ENCODE measurements at places on chromosomes 11 and 22.

DNA sequence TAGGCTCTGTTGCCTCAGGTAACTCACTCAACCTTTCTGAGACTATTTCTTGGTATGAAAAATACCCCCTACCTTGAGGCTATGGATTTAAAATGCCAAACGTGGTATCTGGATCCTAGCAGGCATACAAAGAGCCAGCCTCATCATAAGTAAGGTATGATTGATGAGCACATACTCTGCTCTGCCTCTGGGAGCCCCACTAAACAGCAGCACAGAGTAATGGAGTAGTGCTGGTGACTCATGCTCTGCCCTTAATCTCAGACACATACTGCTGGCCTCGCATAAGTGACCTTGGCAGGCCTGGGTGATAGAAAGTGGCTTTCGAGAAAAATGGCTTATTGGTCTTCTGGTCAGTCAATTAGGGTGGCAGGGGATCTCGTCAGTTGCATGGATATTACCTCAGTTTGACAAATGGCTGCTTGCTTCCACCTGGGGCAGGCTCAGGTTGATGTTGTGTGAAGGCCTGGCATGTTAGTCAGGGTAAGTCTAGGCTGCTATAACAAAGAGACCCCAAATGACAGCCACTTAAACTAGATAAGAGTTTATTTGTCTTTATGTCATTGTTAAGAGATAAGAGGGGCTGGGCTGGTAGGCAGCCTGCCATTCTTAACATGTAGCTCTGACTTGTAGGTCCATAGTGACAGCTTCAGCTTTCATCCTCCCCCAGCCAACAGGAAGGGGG lies 15.2 kb upstream of the SLC6A5 start:
- no peak for DNase-seq

DNA sequence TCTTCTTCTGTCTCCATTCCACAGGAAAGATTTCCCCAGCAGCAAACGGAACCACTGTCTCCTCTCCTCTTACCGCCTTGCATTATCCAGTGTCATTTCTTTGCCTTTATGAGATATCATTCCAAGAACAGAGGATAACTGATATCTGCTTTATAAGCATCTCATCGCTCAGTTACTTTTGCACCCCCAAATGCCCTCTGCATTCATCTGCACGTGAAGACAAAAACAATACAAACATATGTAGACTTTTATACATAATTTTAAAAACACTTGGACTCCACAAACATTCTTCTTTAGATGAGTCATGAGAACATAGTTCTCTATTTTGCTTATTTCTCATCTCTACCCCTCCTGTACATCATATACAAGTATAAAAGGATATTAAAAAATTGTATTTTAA lies 512 bp upstream of the OR51T1 start:
- DNase-seq, result no peak

DNA sequence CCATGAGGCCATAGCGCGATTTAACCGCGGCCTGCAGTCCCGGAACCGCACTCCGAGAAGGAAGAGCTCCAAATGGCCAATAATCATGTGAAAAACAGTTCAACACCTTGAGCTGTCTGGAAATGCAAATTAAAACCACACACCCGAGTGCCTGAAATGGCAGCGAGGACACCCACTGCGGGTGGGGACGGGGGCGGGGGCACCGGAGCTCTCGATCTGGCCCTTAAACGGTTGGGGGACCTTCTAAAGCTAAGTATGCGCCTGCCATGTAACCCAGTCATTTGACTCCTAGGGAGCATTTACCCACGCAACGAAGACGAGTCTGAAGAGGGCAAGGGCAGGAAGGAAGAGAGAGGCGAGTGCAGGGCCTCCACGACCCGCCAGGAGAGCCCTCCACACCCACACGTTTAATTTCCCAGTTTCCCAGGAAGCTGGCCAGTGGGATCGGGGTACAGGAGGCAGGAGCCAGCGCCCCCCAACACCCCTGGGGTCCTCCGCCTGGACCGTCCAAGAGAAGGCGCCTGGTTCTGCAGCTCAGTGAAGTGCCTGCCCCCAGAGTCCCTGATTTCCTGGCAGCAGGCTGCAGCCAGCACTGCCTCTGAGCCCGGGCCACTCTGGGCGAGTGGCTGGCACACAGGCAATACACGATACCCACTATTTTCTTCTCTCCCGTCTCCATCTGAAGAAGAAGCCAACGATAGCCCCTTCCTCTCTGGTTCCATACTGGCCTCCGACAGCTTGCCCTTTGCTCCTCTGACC lies 1.7 kb downstream of the TTLL8 start:
- DNase-seq, result no peak

GRCh38 chr11:132848336-132848735 lies 684.0 kb downstream of the OPCML start:
- no peak for DNase-seq

GRCh38 chr22:49010070-49010863 lies 817.4 kb downstream of the BRD1 start:
- DNase-seq, result no peak

DNA sequence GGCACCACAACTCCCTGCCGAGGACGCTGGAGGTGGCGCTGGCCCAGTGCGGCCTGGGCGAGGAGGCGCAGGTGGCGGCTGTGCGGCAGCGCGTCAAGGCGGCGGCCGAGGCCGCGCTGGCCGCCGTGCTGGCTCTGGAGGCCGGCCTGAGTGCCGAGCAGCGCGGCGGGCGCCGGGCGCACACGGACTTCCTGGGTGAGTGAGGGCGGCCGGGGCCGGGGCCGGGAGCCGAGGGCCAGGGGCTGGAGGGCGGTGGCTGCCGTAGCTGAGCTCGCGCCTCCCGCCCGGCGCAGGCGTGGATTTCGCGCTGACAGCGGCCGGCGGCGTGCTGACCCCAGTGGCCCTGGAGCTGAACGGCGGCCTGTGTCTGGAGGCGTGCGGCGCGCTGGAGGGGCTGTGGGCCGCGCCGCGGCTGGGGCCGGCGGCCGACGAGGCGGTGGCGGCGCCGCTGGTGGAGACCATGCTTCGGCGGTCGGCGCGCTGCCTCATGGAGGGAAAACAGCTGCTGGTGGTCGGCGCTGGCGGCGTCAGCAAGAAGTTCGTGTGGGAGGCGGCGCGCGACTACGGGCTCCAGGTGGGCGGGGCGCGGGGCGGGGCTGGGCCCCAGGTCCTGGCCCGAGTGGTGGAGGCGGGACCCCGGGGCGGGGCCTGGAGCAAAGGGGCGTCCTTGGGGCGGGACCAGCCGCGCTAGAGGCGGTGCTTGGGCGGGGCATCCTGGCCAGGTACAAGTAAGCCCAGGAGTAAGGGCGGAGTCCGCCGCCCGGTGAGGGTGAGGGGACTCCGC lies 5.4 kb downstream of the CARNS1 start:
- no peak for DNase-seq

- no peak for DNase-seq
Observed at GRCh38 chr11:76574406-76574805, 96.1 kb downstream of the LRRC32 start.

GRCh38 chr11:44192462-44193100 lies 97.1 kb downstream of the EXT2 start:
- DNase-seq, result no peak

DNA sequence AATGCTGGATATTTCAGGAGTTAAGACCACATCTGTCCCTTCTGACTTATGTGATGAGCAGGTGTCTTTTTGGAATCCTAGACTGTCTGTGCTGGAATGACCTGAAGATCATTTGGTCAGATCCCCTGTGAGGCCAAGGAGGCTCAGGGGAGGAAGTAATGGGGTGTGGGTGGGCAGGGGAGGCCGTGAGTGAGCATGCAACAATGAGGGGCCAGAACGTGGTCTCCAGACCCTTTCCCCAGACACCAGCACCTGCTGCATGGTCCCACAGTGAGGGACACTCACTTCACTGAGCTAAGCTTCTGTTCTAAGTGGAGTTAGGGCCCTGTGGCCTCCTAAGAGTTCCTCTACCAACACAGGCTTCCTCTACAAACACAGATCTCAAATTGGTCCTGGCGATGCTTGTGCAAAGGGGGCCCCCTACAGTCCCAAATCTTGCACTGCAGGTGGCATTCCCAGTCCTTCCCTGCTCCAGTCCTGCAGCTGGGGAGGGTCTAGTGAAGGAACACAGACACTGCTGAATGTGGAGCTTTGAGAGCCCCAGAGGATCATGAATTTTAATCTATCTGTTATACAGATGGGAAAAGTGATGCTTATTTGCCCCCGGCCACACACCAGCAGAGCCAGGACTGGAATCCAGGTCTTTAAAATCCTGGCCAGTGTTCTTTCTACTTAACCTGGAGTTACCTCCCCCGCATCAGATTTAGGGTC lies 7.4 kb downstream of the USP2 start:
- DNase-seq, result no peak

DNA sequence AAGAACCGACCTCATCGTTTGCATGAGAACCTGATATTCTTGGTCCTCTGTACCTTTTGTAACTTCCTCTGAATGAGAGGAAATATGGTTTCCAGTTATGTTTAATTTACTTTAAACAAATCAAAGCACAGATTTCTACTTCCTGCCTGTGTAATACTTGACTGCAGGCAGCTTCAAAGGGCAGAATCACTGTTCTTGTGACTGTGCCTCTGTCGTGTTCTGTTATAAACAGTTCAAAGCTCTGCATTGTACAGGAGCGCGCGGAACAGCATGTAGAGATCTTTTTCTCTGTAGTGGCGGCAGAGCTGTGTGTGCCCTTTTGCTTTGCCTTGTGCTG lies 73.2 kb upstream of the CLDN5 start:
- no peak for DNase-seq

DNA sequence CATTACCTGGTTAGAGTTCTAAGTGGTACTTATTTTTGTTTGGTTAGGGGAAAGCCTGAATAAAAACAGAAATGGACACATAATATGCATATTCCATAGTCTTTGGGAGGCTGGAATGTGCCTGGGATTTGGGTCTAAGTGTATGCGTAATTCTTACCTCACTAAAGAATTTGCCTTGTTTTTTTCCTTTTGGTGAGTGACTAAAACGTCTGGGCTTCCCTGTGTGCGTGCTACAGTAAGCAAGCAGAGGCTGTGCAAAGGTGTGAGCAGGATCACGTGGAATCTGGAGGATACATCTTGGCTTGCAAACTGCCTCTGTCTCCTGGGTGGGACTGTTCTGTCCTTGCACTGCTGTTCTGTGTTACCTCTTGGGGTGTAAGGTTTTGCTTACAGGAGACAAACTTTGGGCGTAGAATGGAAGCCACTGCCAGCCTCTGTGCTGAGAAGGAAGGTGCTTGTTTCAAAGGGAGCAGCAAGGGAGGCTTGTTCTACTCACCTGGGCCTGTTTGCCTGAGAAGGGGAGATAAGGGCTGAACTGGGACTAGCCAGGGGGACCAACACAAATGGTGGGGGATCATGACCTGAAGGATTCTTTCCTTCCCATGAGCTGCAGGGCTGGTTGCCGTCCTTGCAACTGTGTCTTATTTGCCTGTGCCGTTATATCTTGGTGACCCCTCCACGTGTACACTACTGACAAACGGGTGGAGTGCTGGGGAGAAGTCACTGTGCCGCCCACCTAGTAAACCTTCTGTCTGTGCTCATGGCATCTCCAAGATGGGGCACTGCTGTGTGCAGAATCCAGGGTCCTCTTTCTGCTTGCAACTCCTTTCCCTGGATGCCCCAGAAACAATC lies 4.5 kb downstream of the NEAT1 start:
- DNase-seq, result no peak

- no peak for DNase-seq
Observed at GRCh38 chr11:11213117-11213516, 139.9 kb downstream of the CSNK2A3 start.

- no peak for DNase-seq
Observed at GRCh38 chr11:100791860-100792259, 104.8 kb downstream of the ARHGAP42 start.

DNA sequence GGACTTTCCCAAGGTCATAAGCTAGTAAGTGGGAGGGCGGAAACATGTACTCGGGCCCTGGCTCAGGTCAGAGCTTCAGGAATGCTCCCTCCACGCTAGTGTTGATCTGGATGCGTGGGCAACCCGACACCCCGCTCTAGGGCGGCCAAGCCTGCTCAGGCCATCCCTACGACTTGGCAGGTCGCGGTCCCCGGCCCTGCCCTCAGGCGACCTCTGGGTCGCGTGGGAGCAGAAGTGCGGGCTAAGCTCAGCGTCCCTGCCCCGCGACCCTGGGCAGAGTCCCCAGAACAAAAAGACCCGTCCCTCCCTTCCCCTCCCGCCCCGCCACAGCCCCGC lies 781 bp upstream of the TEF start:
- DNase-seq, result no peak

DNA sequence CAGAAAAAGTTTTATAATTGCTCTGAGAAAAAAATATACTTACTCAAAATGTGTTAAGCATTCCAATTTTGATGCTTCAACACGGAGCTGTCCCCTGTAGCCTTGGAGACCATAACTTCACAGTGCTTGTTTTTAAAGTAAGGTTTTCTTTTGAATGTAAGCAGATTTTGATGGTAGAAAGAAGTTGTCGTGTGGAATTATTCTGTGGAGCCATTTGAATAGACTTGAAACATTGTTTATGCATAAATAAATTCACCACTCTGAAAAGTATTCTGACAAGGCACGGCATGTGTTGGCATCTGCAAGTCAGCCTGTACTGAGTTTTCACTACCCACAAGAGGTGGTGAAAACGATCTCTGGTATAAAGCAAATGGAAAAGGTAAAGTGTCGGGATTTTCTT lies 115.5 kb downstream of the UVRAG start:
- DNase-seq, result no peak

DNA sequence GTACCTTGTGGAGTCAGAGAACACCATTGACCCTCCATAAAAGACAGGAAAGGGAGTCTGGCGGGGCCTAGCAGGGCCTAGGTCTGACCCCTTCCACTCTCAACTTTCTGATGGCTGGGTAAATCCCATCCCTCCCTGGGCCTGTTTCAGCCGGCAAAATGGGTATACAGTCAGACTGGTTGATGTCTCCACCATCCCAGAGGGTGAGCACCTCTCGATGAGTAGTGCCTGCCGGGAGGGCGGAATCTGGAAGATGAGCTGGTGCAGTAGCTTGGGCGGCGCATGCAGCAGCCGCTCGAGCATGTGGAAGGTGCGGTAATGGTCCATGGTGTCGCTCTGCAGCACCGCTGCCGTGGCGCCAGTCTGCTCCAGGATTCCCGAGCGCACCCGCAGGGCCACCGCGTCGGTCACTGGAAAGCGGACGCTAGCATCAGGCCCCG lies 528 bp downstream of the FIBP start:
- DNase-seq, result no peak

DNA sequence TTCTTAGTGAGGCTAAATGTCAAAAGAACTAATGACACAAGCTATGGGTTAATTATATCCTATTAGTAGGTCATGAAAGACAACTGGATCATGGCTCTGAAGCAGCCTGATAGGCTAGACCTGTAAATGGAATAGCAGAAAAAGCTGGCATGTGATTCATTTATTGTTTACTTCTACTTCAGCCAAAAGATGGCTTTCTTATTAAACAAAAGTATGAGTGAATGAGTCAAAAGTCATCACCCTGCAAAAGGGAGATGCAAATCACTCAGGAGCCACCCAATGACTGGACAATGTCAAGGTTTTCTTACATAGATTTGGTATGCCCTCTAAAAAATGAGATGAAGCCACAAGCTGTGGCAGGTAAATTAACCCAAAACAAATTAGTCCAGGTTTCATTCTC lies 138.0 kb downstream of the TRPC6 start:
- no peak for DNase-seq

- DNase-seq, result no peak
Observed at GRCh38 chr11:119023741-119024140, 5.2 kb downstream of the TRAPPC4 start.
